ENCODE measurements at places on chromosomes 1 and 21.

DNA sequence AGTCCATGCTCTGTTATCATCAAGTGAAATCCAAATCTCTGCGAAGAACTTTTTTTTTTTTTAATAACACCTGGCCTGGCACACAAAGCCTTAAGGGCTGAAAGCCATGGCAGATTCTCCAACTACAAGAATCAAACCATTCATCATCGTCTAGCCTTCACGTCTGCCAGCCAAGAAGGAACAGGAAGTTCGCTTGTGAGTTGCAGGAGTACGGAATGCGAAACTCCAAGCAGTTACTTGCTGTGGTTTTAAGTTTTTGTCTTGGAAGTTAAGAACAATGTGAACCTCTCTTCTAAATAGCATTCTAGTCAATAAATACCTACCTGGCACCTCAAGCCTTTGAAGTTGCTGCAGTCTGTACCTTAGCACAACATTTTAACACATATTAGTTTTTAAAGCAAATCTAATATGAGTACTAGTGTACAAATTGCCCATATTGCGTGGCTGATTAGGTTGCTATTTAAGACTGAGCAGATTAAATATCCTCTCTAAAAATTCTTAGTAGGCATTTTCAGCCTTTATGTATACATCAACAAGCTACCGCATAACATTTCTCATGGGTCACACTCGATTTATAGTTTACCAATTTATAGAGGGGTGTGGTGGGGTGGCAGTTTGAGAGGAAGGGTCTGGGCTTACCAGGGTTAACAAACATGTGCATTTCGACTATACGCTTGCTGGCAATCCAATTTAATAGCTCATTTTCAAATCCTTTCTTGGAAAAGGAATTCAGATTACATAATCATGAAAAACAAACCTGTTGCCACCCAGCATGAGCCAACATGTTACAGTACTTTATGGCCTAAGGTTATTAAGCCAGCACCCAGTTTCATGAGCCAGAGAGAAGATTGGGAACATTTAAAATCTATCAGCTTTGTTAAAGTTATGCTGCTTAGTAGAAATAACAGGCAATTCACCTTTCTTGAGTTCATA lies 22.2 kb upstream of the PTPN14 start:
- no peak for DNase-seq

- no peak for DNase-seq
Observed at GRCh38 chr1:58209575-58209974, 337.0 kb downstream of the OMA1 start.

- no peak for DNase-seq
Observed at GRCh38 chr1:55311057-55311641, 96.0 kb upstream of the USP24 start.

DNA sequence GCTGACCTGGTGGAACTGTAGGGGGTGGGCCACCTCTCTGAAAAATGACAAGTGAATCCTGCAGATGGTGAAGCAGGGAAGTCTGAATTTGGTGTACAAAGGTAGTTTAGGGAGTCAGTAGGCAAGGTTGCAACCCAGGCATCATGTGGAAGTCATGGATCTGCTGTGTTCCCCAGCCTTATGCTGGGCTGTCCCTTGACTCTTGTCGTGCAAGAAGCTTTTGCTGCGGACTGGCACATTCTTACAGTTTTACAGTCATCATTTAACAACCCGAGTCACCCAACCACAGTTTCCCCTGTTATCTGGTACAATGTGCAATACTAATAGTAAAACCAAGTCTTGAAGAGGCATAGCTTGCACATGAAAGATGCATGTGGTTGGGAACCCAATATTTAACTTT lies 13.2 kb downstream of the RHOU start:
- DNase-seq, result no peak

DNA sequence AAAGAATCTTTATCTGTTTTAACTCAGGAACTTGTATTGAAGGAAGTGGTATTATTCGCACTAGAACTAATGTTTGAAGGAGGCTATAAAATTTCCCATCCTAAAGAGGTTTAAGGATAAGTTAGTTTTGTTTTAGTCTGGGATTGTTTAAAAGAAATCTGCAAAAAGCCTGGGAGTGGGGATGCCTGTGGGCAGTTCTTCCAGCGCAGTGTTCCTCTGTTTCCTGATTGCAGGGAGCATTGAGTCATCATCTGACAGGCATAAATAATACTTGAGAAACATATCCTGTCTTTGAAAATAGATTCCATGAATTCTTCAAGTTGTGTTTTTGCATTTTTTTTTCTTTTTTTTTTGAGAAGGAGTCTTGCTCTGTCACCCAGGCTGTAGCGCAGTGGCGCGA lies 350.8 kb upstream of the PTBP2 start:
- DNase-seq, result no peak

GRCh38 chr1:164801791-164802502 lies 243.0 kb downstream of the PBX1 start:
- no peak for DNase-seq

DNA sequence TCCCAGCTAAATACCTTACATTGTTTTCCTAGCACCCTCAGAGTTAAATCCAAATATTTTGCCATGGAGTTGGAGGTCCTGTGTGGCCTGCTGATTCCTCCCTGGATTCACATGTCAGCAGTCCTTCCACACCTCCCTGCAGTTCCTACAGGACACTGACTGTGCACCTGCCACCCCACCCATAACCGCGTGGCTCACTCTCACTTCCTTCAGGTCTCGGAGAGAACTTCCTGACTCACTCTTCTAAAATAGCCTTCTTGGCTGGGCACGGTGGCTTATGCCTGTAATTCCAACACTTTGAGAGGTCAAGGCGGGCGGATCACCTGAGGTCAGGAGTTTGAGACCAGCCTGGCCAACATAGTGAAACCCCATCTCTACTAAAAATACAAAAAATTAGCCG lies 8.4 kb upstream of the CAMTA1 start:
- no peak for DNase-seq

DNA sequence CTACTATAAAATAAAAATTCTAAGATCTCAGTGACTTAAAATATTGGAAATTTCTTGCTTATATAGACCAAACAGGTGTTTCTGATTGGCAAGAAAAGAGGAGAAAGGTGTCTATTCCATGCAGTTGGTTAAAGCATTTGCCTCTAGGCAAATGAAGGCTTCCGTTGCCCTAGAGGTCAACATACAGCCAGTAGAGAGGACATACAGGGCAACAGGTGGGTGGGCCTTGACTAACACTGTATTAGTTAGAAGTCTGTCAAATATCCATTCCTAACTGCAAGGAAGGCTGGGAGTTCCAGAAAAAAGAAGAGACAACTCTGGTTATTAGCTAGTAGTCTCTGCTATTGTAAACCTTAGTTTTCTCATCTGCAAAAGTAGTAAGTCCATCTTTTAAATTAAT lies 43.0 kb downstream of the TNFSF4 start:
- DNase-seq, result no peak

GRCh38 chr1:7479571-7479970 lies 291.5 kb upstream of the VAMP3 start:
- no peak for DNase-seq

DNA sequence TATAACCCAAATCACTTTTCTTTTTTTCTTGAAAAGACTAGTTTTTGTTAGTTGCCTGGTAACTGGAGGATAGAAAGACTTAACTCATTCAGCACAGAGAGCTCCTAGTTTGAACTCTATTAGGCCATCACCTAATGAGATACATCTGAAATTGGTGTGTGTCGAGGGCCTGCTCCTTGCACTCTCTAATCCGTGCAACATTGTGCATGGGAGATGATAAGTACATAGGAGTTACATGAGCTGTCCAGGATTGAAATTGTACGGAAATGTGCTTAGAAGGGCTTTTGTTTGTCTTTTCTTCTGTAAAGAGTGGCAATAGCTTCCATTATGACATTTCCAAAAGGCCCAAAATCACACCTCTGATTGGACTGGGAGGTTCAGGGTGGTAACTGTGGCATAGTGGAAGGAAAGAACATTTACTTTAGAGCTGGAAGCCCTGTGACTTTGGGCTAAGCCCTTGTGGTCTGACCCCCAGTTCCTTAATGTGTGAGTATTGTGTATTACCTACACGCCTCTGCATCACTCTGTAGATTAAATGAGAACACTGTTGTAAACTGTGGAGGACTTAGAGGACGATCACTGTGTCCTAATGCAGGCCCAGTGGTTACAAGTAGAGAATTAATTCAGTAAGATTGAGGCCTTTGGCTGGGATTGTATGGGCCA lies 71.2 kb downstream of the FGGY start:
- no peak for DNase-seq

DNA sequence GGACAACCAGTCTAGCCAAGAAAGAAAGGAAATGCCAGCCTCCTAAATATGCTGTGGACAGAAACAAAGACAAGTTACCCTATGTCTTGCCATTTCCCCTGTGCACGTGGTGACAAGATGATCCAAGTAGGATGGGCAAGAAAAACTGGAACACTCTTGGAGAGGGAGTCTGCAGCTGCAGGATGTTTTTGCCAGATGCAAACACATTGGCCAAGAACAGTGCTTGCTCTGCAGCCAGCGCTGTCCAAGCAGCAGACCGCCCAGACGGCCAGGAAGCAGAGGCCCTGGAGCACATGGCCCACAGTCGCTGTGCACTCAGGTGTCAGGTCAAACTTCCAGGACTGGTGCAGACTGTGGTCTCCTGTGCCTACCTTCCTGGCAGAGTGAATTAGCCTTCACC lies 189.3 kb downstream of the SLC35F3 start:
- DNase-seq, result no peak

- no peak for DNase-seq
Observed at GRCh38 chr1:225422031-225422605, 5.7 kb downstream of the LBR start.

GRCh38 chr1:21491488-21492355 lies 17.5 kb upstream of the ALPL start:
- DNase-seq, result no peak

- DNase-seq, result no peak
Observed at GRCh38 chr1:216528816-216529215, 105.6 kb upstream of the USH2A start.

GRCh38 chr1:2046174-2046917 lies 3.9 kb upstream of the PRKCZ start:
- peak; percentile 42 for DNase-seq

DNA sequence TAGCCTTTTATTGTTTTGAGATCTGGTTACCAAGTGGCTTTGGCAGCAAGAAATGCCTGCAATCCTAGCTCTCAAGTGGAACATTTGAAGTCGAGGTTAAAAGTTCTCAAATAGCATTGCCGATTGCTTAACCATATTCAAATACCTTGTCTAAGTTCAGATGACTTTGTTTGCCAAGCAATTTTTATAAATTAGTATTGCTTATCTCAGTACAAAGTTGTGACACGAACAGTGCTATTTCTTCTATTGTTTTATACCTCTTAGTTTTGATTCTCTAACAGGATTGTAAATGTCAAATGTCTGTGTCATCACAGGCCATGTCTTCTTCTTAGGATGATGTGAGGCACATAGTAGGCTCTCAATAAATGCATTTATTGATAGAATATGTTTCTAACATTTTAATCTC lies 633.3 kb downstream of the PTPRC start:
- no peak for DNase-seq
